ENCODE measurements at places on chromosomes 12 and 14.

DNA sequence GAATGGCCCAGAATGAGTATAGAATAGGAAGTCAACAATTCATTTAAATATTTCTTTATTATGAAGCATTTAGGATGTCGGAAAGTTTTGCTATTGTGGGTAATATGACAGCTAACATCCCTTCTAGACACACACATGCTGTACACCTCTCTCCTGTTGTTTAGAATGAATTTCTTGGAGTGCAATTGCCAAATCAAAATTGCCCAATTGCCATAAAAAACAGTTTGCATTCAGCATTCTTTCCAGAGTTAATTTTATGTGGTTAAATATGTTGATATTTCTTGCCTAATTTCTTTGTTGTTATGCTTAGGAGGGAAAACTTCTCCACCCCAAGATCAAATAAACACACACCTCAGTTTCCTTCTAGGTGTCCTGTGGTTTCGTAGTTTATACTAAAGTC is 16.9 kb upstream of the SMCO2 start:
- no peak for DNase-seq

- DNase-seq = peak; percentile 94
Measured at GRCh38 chr12:132489602-132490266, at the start of gene FBRSL1. TSS of gene FBRSL1 (plus strand) at chr12:132490151.

- no peak for DNase-seq
Measured at GRCh38 chr14:65142429-65142828, 40.1 kb upstream of the MAX start.

DNA sequence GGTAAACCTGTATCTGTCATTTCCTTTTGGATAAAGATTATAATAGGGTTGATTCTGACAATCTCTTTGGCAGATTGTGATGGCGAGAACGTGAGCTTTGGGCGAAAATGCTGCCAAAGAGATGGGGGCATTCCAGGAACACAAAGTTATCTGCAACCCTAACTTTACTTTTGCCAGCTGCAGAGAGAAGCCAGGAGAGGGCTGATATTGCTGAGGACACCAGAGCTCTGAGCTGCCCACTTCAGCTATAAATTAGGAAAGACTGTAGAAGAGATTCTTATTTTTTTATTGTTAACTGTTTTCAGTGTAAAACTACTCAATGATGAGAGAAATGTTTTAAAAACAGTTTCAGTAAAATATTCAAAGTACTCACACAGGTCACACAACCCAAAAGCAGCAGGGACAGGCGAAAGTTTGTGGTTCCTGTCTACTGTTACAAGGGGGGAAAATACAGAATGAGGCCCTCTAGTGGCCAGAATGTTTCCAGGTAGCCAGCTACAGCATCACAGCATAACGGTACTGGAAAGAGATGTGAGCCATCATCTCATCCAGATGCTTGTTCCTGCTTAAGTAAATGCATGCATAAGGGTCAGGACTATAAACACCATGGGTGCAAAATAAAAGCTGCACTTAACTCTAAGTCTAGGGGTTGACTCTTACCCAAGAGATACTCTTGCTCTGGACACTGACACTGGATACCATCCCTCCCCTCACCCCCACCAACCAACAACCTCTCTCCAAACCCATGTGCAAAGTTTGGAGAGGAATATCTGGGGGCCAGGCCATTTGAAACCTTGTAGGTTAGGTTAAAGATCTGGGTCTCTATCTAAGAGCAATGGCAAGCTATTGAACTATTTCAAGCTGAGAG is 498.4 kb downstream of the RMST start:
- no peak for DNase-seq

DNA sequence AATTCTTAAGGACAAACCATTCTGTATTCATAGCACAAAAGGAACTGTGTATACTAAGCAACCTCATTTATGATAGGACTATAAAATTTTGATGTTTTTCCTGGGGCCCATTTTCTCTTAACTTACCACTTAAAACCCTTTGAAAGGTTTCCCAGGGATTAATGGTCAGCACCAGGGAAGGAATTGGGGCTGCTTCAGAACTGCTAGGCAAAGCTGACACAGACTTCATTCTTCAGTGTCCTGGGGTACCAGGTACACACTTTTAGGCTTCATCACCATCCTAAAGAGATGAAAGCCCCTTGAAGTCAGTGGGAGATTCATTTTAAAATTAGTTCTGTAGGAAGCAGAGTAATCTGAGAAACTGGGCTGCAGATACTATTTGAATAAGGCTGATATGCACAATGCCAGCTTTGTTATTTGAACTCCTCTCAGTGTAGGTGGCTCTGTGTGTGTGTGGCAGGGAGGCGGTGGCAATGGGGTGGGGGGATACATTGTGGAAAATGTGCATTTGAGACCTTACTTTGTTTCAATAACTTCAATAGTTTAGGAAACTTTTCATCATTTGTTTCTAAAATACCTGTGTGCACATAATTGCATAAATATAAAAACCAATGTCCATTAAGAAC is 329.3 kb upstream of the DCN start:
- DNase-seq = no peak

DNA sequence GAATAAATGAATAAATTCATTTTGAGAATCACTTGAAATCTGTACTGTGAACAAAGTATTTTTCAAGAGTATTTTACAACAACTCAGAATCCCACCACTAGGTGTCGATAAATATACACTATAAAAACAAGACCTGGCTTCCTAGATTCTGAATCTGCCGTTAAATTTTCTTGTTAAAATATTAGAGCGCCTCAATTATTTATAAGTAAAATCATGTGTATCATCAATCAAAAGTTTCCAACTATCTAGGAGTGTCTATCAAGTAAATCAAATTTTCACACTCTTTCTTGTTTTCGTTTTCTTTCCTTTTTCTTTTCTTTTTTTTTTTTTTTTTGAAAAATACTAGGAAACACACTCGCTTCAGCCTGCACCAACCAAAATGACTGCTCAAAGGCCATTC is 179.2 kb upstream of the DCN start:
- DNase-seq = no peak

- no peak for DNase-seq
Measured at GRCh38 chr12:3107071-3107583, 29.9 kb downstream of the TSPAN9 start.

DNA sequence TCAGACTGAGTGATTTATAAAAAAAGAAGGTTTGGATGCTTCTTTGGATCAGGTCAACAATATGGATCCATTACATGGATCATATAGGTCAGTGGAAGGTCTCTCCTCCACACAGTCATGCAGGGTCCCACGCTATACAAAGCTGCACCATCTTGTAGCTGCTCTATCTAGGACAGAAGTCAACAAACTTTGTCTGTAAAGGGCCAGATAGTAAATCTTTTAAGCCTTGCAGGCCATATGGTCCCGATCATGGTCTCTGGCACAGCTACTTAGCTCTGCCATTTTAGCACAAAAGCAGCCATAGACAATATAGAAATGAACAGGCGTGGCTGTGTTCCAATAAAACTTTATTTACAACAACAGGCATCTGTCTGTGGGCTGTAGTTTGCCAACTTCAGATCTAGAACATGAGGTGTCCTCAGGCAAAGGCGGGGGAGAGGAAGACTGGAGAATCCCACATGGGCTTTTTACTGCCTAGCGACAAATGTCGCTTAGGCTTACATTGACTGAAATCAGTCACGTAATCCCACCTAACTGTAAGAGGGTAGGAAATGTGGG is 36.7 kb downstream of the TMEM233 start:
- DNase-seq = no peak

- no peak for DNase-seq
Measured at GRCh38 chr12:72071030-72071429, 132.4 kb downstream of the TPH2 start.

DNA sequence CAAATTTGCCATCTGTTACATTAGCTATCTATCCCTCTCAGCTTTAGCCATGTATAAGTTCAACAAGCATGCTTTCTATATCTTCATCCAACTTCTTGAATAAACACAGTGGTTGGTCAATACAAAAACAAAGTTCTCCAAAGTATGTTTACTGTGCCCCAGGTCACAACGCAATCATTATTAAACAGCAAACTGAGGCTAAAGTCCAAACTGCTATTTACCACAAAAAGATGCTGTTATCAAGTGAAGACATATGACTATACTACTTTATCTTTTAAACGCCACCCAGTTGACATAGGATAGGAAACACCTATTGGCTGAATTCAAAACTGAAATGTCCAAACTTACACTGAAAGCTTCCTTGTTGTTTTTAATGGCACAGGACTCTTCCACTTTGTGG is 11.7 kb downstream of the ZCCHC8 start:
- DNase-seq = no peak

DNA sequence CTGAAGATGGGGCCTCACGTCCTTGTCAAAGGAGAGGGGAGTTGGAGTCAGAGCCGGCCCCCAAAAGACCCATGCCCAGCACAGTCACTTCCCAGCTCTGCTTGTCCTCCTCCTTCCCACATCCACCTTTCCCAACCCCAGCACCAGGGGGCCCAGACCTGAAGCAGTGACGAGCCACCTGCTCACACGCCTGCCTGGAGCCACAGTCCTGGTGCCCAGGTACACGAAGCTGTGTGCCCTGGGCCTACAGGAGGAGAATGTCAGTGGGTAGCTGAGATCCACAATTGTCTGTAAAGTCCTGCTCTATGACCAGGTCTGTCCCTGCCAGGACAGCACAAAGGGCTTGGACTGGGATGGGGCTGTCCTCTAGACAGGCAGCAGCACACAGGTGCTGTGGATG is 126.8 kb upstream of the PZP start:
- no peak for DNase-seq

- no peak for DNase-seq
Measured at GRCh38 chr12:77608271-77608824, 222.3 kb upstream of the NAV3 start.

- DNase-seq = no peak
Measured at GRCh38 chr12:53507603-53507885, 260 bp upstream of the NPFF start.

DNA sequence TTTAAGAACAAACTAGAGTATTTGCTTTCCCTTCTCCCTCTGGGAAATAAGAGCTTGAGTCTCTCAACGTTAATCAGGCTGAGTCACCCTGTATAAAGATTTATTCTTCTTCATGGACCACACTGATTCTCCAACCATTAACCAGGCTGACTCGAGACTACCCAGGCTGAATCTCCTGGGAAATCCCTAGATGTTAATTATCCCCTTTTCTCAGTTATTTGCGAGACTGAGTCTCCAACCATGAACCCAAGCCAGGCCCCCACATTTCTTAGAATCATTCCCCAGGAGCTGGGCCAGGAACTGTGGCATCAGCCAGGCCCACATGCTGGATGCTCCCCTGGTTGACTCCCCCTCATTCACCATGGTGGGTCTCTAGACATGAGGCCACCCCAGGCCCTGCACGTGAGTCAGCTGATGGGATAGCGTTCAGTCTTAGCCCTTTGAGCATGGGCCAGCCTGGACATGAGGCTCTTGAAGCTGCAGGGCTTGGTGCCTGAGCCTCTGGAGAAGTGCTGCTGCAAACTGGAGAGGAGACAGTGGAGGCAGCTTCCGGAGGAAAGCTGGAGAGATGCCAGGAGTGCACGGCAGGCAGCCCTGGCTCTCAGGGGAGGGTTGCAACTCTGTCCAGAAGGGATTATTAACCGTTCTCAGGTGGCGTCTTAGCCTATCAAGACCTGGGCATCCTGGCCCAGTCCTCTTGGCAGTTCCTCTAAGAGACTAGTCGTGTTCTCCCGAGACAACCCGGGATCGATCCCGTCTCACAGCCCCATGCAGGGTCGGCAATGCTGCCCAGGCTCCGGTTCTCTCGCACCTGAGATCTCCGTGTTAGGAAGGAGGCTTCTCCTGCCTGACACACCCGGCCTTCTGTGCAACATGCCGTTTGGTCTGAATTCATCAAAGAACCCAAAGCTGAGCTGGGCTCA is 296.6 kb downstream of the ADGRD1 start:
- DNase-seq = no peak

- DNase-seq = no peak
Measured at GRCh38 chr14:21455592-21455911, 371 bp downstream of the CHD8 start.

DNA sequence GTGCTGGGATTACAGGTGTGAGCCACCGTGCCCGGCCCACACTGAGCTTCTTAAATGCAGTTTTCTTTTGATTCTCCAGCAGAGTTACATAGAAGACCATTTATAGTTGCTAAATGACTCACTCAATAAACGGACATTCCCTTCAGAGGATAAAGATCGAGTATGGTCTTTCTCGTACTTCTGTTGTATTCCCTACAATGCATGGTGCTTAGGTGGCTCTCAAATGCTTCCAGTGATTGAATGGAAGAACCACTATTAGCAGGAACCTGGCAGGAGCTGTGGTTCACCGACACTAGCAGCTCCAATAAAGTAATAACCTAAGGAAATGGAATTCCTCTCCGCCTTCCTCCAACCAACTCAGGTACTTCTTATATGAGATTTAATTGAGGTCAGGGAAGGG is 3.9 kb upstream of the GPRC5A start:
- DNase-seq = no peak

DNA sequence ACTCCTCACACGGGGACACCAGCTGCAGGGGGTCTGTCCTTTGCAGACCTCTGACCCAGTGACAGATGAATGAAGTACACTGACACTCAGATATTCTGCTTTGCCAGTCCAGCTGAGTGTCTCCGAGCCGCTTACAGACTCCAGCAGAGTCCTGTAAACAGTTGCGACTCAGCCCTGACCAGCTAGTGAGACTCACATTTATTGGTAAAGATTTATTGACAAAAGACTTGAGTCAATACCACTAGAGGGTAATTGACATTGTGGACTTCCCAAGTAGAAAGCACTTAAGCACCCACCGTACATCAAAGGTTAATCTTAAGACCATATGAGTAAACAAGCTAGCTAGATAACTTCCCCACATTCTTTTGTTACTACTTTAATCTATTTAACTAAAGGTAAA is 9.8 kb upstream of the FKBP4 start:
- DNase-seq = no peak

- no peak for DNase-seq
Measured at GRCh38 chr14:61866932-61867920, 105.0 kb downstream of the SNAPC1 start.

DNA sequence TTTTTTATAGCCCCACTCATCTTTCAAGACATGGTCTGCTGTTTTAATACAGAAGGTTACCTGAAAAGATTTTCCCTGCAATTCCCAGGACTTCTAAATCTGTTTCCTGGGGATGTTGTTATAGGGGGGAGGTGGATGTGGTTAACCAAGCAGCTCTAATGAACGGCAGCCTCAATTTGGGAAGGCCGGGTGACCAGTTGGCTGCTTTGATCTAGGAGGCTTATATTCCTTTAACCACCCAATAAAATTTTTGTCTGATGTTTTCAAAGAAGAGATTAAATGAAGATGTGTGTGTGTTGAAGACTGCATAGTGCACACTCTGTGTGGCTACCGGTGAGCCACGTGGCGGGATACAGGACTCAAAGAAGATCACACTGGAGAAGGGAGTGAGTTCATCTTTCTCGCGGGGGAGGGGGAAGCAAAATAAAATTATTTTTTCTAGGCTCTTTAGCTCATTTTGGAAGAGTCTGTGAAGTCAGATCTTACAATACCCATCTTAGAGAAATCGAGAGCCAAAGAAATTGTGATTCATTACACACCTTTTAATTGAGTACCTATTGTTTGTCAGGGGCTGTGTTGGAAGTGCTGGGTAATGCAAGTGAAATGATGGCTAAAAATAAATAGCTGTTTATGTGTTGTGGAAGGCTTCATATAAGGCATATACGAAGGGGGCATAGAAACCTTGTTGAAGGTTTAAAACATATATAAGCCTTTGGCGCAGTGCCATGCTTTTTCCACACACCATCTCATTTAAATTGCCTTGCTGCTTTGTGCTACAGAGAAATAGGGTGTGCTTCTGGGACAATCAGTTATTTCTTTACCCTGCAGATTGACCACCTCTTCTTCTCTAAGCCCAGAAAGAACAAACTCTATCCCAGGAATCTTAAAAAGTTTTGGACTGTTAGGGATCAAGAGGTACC is 18.5 kb downstream of the ELK3 start:
- no peak for DNase-seq

Data from upper lobe of right lung (tissue), 1 donor.